ENCODE measurements at places on chromosomes 4 and X.

GRCh38 chr4:25000639-25001038 lies 30.1 kb downstream of the LGI2 start:
- no peak for DNase-seq

GRCh38 chr4:149370785-149371420 lies 444.7 kb downstream of the IQCM start:
- DNase-seq, result no peak

GRCh38 chrX:9137152-9137551 lies 103.2 kb upstream of the FAM9B start:
- DNase-seq, result no peak

- DNase-seq, result no peak
These were observed 71.0 kb upstream of the UGT8 start for GRCh38 chr4:114527637-114528036.

GRCh38 chrX:118016422-118016821 lies 100.2 kb downstream of the KLHL13 start:
- DNase-seq, result no peak

DNA sequence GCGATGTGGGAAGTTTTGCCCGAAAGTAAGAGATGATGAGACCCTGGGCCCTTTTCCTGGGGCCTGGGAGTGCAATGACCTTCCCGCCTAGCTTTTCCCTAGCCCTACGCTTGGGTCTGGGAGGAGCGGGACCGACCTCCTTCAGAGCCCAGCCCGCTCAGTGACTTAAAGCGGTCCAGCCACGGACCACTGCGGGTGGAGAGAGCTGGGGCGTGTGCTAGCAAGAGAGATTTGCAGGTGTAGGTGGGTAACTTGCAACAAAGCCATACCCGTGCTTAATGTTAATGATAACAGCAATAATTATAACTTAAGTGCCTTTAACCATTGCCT lies 503 bp upstream of the PDE5A start:
- DNase-seq, result no peak
